Naive B cell (primary cell): ENCODE measurements at places on chromosomes 16 and 17.

- peak; percentile 50 for DNase-seq
Measured at GRCh38 chr16:86519649-86520316, 9.5 kb downstream of the FOXF1 start.

GRCh38 chr16:85767531-85767930, 16.6 kb upstream of the C16orf74 start:
- no peak for DNase-seq

DNA sequence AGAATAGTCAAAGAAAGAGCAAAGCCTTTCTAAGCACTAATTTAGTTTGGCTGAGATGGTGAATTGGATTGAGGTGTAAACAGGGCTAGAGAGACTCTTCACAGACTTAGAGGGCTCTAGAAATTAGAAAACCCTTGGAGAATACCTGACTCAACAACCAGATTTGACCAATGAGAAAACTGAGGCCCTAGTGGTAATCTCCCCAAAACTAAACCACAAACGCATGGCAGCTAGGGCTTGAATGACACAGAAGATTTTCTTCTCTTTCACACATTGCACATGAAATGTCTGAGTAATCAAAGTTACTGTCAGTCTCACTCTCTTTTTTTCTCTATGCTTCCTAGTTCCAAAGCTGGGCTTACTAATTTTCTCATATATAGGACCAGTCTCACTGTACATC, 314.5 kb upstream of the KCNJ16 start:
- DNase-seq, result no peak

DNA sequence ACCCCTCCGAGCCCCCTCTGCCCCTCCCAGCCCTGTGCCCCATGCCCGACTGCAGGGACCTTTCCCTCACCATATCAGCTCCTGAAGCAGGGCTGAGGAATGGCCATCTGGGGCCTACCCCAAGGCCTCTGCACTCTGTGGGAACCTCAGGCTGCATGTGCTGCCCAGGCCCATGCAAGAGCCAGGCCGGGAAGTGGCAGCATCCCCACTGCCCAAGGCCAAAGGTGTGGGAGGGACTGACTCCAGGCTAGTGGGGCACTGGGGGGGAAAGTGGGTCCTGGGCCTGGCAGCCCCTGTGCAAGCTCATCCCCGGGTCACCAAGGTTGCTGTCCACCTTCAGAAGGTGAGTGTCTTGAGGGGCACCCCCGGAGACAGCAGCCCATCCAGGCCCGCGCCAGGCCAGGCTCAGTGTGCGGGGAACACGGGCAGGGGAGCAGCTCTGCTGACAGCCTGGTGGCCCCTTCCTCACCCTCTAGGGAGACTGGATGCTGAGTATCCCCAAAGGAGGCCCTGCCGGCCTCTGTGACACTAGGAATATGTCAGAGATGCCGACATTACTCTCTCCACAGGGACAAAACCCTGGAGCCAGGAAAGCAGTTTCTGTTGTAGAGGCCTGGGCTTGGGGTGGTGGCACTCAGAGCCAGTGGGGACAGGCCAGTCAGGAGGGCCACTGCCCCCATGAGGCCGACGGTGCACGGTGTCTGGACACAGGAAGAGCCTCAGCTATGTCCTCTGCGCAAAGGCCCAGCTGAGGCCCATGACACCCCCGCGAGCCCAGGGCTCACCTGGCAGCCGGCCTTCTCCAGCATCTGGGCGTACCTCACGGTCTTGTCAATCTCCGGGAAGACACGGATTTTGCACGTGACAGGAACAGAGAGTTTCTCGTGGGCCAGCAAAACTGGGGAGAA, 3.3 kb downstream of the DUS1L start:
- DNase-seq, result no peak

DNA sequence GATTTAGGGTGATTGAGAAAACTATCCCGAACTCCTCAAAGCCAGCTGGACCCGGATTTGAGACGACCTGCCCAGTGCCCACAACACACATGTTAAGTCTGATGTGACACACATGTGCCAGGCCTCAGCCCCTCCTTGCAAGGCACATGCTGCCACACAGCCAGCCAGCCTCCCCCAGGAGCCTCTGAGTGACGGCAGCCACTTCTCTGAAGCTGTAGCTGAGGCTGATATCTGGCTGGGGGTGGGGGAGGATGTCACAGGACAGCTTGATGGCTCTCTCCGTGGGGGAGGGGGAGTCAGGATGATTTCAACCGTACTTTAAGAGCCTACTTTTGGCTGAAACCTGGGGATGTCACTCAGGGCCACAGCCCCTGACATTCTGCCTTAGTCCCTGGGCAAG, 40.9 kb downstream of the SRCIN1 start:
- DNase-seq, result no peak

DNA sequence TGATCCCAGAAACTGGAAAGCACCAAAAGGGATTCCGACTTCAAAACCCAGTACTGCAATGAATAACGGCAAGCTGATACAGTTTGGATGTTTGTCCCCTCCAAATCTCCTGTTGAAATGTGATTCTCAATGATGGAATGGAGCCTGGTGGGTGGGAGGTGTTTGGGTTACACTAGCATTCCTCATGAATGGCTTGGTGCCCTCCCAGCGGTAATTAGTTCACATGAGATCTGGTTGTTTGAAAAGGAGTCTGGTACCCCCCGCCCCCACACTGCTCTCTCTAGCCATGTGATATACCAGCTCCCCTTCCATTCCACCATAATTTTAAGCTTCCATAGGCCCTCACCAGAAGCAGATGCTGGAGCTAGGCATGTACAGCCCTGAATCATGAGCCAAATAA, 40.1 kb downstream of the RANBP10 start:
- no peak for DNase-seq

DNA sequence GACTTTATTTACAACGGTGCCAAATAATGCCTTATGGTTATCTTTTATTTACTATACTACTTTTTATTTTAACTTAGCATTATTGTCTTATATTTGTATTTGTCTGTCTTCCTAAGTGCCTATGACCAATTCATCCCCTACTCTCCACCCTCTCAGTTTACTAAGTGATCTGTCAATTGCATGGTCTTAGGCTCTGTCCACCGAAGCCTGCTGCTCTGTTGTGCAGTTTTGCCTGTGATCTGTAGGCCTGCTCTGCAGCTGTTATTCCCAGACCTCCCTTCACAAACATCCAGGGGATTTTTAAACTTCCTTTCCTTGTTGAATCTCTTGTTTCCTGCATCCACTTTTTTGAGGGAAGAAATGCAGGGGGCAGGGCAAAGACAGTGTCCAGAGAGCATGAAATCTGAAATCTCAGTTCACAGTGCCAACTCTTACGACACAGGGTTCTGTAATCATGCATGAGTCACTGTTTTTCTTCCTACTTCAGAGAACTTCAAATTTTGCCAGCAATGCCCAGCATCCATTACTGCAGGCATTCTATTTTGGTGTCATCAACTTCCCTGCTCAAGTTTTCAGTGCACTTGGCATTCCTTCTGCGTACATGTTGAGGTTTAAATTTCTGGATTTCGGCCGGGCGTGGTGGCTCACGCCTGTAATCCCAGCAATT, 11.4 kb downstream of the SLFN5 start:
- DNase-seq, result no peak

- DNase-seq, result no peak
Measured at GRCh38 chr17:66717641-66718058, 117.3 kb upstream of the CACNG5 start.

DNA sequence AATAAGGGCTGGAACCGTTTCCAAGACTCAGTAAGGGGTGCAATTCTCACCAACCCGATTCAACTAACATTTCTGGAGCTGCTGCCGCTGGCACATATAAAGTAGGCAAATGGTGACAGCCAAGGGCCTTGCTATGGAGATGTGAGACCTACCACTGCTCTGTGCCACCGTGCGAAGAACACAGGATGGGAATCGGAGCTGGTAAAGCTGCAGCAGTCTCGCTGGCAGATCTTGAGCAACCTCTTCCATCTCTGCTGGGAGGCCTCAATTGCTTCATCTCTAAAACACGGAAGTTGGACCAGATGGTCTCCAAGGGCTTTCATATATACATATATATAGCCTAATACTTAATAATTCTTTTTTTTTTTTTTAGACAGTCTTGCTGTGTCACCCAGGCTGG, 128.9 kb upstream of the RCVRN start:
- peak; percentile 18 for DNase-seq

DNA sequence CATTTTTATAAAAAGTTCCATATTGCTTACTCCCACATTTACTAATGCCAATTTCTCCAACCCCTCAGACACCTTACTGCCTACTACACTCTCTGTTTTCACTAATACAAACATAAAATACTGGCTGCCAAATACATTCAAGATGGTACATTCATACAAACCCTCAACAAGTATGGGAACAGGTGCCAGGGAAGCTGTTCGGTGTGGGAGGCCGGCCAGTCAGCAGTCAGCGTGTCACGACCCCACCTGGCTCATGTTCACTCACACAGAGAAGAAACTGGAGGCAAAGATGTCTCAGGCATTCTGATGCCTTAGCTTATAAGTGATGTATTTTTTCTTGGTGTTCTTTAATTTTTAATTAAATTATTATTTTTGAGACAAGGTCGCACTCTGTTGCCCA, 42.4 kb upstream of the TRAP1 start:
- DNase-seq, result no peak

GRCh38 chr17:82392941-82393340, 21.4 kb downstream of the UTS2R start:
- no peak for DNase-seq

GRCh38 chr17:7982666-7983065, 19.7 kb upstream of the GUCY2D start:
- no peak for DNase-seq

- no peak for DNase-seq
Measured at GRCh38 chr17:75551266-75551665, 25.8 kb downstream of the LLGL2 start.

DNA sequence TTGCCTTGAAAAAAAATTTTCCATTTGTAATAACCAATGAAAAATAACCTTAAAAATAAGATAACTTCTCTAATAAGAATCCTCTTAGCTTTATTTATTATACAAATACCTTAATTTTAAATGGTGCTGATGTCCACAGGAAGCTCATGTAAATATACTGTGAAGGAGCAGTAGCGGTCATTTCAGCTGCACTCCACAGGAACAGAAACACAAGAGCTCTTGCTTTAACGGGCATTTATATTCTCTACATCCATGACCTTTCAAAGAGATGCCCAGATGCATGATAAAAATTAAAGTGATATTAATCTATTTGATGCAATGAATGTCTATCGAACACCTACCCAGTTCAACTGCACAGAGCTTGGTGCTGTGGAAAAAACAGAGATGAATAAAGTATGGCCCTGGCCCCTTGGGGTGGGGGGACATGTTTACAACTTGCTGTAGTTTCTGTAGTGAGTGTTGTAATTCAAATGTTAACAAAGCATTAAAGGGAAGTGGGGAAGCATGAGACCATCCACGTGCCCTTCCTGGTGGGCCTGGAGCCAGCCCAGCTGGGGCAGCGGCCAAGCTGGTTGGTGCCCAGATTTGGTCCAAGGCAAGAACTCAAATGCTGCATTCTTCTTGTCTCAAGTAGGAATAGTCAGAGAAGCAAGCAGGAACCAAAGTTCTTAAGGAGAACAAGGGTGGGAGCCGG, 47.9 kb downstream of the IQCK start:
- no peak for DNase-seq

- no peak for DNase-seq
Measured at GRCh38 chr16:81136390-81137335, 40.5 kb upstream of the GCSH start.

DNA sequence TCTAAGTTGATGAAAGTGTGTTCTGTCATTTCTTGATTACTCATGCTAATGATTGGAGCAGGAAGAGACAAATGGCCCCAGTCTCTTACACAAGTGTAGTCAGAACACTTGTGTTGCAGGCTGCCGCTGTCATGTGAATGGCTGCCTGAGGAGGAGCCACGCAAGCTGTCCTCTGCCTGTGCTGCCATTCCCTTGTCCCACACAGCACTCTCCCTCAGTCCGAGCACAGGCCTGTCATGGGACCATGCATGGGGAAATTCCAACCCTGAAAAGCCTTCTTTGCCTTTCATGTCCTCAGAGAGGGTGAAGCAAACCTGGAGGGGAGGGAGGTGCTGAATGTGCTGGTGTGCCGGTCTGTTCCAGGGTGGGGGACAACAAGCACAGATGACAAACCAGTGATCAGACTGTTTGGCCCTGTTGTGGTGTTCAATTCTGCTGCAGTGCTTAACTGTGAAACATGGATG, 109.4 kb downstream of the MRTFB start:
- no peak for DNase-seq

- DNase-seq, result no peak
Measured at GRCh38 chr17:1145311-1145986, 34.3 kb downstream of the ABR start.

DNA sequence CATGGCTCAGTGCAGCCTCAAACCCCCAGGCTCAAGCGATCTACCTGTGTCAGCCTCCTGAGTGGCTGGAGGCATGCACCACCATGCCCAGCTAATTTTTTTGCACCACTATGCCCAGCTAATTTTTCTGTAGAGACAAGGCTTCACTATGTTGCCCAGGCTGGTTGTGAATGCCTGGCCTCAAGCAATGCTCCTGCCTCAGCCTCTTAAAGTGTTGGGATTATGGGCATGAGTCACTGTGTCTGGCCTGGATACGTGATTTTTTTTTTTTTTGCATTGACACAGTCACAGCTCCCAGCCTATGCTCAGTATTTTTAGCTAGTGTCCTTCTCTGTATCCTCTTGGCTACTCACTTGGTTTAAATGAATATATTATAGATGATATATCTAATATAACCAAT, 377.0 kb upstream of the TNRC6C start:
- DNase-seq, result no peak

- DNase-seq, result no peak
Measured at GRCh38 chr17:39736319-39737165, 1.2 kb upstream of the GRB7 start.

DNA sequence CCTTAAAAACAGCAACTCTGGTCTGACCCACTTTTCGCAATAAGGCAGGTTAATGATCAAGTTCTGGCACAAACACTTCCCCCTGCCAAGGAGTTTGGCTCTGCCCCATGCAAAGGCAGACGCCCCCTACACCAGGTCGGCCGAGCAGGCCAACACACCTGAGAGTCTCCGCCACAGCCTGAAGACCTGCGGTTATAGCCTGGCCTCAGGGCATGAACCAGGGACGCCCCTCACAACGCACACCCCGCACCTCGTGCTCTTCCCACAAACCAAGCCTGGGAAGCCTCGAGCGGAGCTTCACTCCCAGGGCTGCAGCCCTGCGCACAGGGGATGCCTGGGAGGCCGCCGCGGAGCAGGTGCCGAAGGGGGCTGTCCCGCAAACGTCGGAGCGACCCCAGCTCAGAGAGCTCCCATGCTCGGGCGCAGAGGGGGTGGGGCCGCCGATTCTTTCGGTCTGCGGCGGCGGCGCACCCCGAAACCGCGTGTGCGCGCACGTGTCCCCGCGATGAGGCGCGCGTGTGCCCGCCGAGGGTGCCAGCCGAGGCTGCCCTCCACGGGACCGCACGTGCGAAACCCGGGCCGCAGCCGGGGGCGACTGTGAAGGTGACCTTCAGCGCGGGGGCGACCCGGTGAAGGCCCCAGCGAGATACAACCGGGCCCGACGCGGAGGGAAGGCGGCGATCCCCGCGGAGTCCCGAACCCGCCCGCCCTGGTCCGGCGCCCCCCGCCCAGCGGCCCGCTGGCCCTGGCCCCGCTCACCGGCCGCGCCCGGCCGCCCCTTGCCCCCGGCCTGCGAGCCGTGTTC, 559 bp downstream of the CLUH start:
- DNase-seq, result peak; percentile 12

- DNase-seq, result no peak
Measured at GRCh38 chr16:27381236-27381635, 20.7 kb upstream of the IL21R start.

GRCh38 chr17:72476575-72476986, 355.8 kb downstream of the SOX9 start:
- DNase-seq, result no peak

- no peak for DNase-seq
Measured at GRCh38 chr17:82574041-82574440, 54.5 kb downstream of the FOXK2 start.
